IMR-90 (cell line): ENCODE measurements at places on chromosomes 7 and 10.

DNA sequence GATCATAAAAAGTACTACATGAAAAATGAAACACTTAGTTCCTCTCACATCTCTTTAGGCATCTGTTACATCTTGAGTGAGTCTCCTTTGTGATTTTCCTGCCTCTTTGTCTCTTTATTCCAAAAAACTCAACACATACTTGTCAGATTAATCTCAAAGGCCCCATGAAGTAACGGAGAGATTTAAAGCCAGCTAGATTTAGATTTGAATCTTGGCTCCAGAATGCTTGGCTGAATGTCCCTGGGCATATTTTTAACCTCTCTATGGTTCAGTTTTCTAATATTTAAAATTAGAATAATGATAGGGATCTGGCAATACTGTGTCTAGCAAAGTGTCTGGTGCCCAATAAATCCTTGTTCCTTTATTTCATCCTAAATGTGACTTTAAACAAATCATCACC, 140.0 kb downstream of the DGKB start:
- DNase-seq: no peak

DNA sequence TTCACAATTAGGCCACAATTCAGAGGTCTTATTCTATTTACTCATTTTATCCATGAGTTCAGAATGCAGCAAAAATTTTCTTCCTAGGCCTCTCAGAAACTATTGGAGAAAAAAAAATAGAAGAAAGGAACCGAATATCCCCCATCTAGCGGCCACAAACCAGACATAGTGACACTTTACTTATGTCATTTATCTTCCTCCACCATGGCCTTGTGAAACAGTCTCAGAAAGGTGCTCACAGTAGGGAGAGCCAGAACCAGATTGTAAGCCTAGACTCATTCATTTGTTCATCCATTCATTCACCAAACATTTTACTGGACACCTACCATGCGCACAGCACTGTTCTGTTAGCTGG, 16.0 kb downstream of the CREB3L2 start:
- no peak for DNase-seq

DNA sequence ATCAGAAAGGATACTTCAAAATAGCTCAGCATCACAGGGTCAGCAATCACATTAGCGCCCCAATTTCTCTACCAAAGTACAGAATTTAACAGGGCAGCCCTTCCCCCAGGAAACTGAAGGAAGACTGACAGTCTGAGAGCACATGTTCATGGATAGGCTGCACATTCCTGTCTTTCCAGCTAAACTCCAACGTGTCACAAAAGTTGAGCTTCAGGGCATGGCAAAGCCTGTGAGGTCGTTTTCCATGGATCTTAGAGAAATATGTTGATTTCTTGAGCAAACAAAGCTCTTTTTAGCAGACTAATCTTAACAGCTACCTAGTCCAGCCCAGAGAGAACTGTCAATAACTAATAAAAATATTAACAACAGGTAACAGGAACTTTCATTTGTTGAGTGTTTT, 207.9 kb downstream of the GRM3 start:
- no peak for DNase-seq

- no peak for DNase-seq
These were observed 63.0 kb downstream of the TAX1BP1 start for GRCh38 chr7:27802999-27803398.

GRCh38 chr10:69088801-69089501, 1.0 kb downstream of the SRGN start:
- peak; percentile 52 for DNase-seq

- DNase-seq: no peak
These were observed 662.6 kb upstream of the MGMT start for GRCh38 chr10:128804411-128804810.

- no peak for DNase-seq
These were observed 14.3 kb upstream of the ELN start for GRCh38 chr7:74013539-74014272.

DNA sequence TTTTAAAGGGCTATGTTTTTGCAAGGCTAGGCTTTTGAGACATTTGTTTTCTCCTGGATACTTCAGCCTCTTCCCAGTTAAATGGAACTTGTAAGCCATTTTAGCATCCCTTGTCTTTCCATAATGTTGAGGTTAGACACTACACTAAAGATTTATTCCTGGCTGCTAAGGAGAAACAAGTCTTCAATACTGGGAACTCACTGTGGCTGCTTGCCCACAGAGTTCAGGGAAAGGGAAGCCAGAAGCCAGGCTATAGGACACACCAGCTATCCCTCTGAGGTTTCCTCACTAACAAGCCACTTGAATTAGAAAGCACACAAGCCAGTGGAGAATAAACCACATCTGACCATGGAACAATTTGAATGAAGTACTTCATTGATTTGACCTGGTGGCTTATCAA, 421.7 kb upstream of the CHRM2 start:
- DNase-seq: no peak

DNA sequence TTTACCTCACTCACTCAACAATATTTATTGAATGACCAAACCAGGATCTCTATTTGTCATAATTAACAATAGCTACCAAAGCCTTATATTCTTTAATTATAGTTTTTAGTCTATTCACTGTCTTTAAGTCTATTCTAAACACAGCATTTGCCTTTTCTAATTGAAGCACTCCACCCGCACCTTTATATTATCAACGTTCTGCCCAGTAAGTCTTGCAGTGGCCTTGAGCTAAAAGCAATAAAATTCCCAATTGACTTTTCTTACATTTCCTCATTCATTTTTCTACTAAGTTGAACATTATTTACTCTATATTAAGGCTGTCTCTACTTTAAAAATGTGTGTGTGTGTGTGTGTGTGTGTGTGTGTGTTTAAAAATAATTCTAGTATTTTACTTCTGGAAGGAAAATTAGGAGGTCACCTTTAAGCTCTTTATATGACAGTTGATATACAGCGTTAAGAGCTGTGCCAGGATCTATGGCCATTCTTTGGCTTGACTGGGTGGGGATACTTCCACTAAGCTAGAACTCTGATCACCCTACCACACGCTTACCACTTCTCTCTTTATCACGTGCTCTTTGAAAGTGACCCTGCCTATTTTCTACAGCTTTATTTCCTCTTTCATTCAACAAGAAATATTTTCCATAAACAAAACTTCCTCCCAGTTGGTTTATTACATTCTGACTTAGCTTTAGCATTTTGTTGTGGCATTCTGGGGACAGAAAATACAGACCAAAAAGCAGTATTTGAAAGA, 8.8 kb downstream of the PAPSS2 start:
- no peak for DNase-seq

- DNase-seq: no peak
These were observed 257.7 kb downstream of the ACTR3B start for GRCh38 chr7:153017223-153017622.

- no peak for DNase-seq
These were observed 40.2 kb downstream of the FAS start for GRCh38 chr10:89030791-89031190.

- DNase-seq: peak; percentile 68
These were observed 315.7 kb downstream of the TNS3 start for GRCh38 chr7:47266131-47266706.

DNA sequence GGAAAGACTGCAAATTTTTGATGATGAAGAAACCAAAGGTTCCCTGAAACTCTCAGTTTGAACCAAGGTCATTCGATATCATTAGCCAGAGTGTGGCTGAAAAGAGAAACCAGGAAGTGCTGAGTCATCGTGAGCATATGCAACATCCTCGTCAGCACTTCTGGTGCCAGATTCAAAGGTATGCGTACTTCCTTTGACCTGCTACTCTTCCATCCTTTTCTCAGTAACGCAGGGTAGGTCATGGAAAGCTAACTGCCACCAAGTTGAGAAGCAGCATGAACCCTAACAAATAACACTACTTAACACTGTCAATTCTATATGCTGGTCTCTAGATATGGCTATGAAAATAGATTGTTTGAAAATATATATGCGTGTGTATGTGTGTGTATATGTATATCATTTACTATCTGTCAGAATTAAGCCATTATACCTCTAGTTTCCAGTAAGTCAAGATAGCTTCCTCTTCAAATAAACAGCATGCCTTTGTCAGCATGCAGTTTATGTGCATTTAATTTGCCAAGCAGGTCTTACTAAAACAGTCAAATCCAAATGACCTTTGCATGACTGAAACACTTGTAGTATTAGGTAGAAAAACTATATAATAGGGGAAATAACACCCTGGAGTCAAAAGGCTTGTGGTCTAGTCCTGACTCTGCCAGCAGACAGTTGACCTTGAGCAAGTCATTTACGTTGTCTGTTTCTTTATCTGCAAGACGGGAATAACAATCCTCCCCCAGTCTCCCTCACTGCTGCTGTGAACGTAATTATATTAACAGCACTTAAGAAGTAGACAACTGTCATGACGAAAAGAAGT, 26.4 kb downstream of the CDK6 start:
- peak; percentile 97 for DNase-seq

DNA sequence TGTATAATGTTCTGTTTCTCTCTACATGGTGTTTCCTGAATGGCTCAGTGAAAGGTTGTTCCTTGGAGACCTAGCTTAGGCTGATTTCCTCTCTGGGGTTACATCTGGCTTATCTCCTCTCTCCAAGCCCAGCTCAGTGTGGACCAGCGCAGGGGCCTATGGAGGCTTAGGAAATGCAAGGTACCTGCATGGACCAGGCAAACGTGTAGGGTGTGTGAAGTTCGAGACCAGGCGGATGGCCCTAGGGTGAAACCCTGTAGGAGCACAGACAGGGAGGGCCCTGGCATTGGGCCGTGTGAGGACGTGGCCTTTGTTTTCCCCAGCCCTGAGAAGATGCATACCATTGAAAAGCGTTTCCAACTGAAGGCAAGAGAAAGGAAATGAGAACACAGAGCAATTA, 59.0 kb downstream of the DOCK1 start:
- no peak for DNase-seq

DNA sequence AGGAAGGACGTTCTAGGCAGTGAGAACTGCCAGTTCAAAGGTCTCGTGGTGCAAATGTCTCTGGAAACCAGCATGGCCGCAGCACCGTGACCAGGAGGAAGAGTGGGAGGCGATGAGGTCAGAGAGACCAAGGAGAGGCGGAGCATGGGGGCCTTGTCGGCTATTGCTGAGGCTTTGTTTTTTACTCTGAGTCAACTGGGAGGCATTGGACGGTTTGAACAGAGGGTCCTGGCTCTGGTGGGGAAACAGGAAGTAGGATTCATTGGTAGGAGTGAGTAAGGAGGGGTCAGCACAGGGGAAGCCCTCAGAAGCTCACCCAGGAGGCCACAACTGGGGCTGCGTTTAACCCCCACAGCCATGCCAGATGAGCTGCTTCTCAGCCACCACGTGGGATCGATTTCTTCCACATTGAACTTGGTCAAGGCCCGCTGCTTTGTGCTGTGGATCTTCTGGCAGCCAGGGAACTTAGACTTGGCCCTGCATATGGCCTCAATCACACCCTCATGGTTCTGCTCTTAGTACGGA, 22.2 kb upstream of the SH2B2 start:
- peak; percentile 78 for DNase-seq

DNA sequence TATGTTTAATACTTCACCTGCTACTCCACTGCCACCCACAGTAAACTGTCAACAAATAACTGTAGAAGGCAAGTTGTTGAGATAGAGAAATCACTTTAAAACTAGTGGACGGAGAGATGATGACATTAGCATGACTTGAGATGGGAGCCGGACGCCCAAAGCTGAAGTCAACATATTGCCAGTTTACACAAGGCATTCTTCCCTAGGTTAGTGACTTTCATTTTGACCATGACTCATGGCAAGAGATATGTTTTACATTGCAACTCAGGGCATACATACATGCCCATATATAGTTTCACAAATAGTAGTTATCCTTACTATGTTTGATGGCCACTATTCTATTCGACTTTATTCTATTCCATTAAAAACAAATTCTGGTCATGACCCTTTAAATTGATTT, 296.6 kb downstream of the PLXNA4 start:
- no peak for DNase-seq

GRCh38 chr10:44922796-44923545, 11.8 kb downstream of the TMEM72 start:
- DNase-seq: no peak

DNA sequence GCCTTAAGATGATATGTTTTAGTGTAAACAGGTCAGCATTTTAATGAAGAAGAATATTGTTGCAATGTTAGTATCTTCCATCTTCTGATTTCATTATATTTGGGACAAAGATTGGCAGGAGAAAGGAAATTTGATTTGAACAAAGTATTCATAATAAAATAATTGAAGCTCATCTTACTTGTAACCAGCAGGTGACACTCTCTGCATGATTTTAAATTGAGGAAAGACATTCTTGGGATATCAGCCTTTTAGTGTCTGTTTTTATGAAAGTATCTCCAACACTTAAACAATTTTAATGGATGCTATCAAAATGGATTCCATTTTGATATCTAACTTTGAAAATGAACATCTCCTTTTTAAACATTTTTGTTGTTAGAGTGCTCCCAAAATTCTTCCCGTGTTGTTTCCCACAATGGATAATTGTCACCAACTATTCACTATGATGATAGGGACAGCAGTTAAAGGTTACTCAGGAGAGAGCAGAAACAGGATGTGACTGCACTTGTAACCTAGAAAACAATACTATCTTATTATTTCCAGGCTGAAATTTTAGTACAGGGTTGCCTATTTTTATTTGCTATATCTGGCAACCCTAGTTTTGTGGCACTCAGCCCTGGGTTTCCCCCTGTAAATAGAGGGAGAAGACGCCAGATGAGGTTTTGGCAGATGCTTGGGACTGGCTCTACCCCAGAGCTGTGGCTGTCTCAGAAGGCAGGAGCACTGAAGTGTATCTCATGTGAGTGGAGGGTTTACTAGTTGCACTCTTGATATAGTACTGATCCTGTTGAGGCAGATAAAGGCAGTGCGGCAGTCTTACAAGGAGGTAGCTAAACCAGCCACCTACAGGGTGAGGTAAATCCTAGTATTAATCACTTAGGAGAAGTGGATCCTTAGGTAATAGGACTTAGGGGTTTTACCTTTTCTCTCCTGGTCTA, 31.0 kb upstream of the ABCB4 start:
- DNase-seq: peak; percentile 43

GRCh38 chr7:158397885-158398284, 189.7 kb downstream of the PTPRN2 start:
- DNase-seq: no peak

- DNase-seq: no peak
These were observed 351 bp upstream of the RPS24 start for GRCh38 chr10:78033387-78033636.

DNA sequence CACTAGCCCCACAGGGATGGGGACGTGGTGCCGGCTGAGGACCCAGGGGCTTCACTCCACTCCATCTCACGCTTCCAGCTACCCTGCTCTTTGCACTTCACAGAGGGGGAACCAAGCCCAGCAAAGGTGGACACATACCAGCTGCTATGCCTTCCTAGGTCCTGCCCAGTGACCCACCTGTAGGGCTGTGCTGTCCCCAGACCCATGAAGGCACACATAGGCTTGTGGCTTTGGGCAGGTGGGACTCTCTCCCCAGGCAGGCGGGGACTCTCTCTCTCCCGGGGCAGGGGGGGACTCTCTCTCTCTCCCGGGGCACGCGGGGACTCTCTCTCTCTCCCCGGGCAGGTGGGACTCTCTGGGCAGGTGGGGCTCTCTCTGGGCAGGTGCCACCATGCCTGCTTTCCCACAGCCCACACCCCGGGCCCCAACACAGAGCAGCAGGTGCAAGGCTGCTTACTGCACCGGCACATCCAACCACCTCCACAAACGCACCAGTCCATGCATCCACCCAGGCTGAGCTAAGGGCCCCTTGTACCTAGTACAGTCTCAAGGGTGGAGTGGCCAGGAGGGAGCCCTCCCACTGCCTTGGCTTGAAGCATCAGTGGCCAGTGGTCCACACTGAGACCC, 13.8 kb upstream of the GPR146 start:
- DNase-seq: no peak
